Astrocyte (in vitro differentiated cells and primary cell): ENCODE measurements at places on chromosomes 12 and 14.

DNA sequence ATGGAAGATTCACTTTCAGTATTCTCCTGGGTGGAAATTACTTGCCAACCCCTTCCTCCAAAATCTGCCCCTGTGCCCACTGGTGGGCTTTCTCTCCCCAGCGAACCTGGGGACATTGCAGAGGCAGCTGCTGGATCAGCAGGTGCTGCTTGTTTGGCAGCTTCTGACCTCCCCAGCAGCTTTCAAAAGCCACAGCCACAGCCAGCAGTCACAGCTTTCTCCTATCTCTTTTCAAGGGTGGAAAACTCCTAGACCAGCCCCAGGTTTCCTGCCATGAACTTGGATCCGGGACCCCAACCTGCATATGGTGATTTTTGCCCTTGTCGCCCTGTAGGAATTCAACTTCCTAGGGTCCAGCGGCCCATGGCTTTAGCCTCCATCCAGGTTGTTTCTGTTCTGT, 330.8 kb downstream of the ADAMTS20 start:
- H3K4me3 ChIP-seq, result no peak overlapping the region
- H3K27ac ChIP-seq, result no peak overlapping the region
- H3K4me1 ChIP-seq, result no peaks in the 10 kb centered on the region
- DNase-seq, result no peak
- no peaks in the 10 kb centered on the region for H3K27me3 ChIP-seq
- H3K36me3 ChIP-seq, result no peaks in the 10 kb centered on the region

GRCh38 chr14:58846682-58847465, 209.1 kb downstream of the DACT1 start:
- no peak overlapping the region for H3K27ac ChIP-seq
- DNase-seq, result no peak
- H3K4me3 ChIP-seq, result no peak overlapping the region
- H3K4me1 ChIP-seq, result no peaks in the 10 kb centered on the region

DNA sequence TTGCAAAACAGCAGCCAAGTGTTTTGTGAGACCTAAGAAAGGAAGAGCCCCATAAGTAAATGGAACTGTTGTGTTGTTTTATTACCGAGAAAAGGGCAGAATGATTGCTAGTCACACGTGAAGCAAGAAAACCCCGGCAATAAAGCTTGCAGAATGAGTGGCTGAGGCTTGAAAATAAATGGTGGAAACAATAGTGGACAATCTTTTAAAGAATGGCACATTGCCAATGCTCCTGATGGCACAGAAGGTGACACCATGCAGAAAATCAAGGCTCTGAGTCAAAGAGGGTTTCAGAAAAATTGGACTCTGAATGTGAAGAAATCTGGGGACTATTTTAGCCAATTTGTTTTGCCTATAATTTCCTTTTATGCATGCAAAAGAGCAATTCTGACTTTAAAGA, 4.0 kb upstream of the AQP2 start:
- peaks cover 3% of the 10 kb centered on the region for H3K4me1 ChIP-seq
- H3K36me3 ChIP-seq, result no peaks in the 10 kb centered on the region
- H3K27me3 ChIP-seq, result no peaks in the 10 kb centered on the region
- no peak overlapping the region for H3K27ac ChIP-seq
- no peak overlapping the region for H3K4me3 ChIP-seq

DNA sequence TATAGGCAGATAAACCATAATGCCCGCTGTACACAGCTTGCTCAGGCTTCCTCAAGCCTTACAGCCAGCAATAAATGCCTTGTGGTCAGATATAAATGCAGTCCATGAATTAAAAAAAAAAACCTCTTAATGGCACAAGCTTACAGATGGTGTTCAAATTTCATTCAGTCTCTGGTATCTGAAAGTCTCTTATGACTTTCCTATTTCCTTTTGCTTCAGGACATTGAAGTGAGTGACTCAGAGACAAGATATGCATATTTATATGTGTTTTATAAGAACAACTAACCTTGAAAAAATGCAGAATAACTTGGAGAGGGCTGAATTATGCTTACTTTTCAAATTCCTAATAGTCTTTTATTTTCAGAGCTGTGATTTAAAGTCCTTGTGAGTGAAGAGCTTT, 426.9 kb upstream of the MIS18BP1 start:
- H3K4me1 ChIP-seq, result peaks cover 13% of the 10 kb centered on the region
- H3K36me3 ChIP-seq, result no peaks in the 10 kb centered on the region
- H3K4me3 ChIP-seq, result no peak overlapping the region
- peak overlapping the region; percentile 33 for H3K27ac ChIP-seq

GRCh38 chr14:49796025-49796424, 28.1 kb downstream of the KLHDC2 start:
- no peak overlapping the region for H3K4me3 ChIP-seq
- peaks cover 58% of the 10 kb centered on the region for H3K36me3 ChIP-seq
- no peaks in the 10 kb centered on the region for H3K4me1 ChIP-seq
- H3K27ac ChIP-seq, result no peak overlapping the region
